ENCODE measurements at places on chromosomes 2 and 18.

GRCh38 chr18:8685141-8685913, 20.0 kb upstream of the MTCL1 start:
- no peak overlapping the region for H3K4me3 ChIP-seq
- peaks cover 2% of the 10 kb centered on the region for H3K27me3 ChIP-seq
- no peak for DNase-seq
- peaks cover 10% of the 10 kb centered on the region for H3K4me1 ChIP-seq

- no peaks in the 10 kb centered on the region for H3K27me3 ChIP-seq
- no peak overlapping the region for H3K4me3 ChIP-seq
- DNase-seq = no peak
- H3K4me1 ChIP-seq = no peaks in the 10 kb centered on the region
- no peaks in the 10 kb centered on the region for H3K36me3 ChIP-seq
Observed at GRCh38 chr18:1503847-1504246, 599.2 kb downstream of the ADCYAP1 start.

GRCh38 chr2:201536046-201536445, 84.5 kb downstream of the STRADB start:
- no peaks in the 10 kb centered on the region for H3K27me3 ChIP-seq
- no peak overlapping the region for H3K4me3 ChIP-seq
- H3K27ac ChIP-seq = no peak overlapping the region
- H3K36me3 ChIP-seq = no peaks in the 10 kb centered on the region
- DNase-seq = no peak

DNA sequence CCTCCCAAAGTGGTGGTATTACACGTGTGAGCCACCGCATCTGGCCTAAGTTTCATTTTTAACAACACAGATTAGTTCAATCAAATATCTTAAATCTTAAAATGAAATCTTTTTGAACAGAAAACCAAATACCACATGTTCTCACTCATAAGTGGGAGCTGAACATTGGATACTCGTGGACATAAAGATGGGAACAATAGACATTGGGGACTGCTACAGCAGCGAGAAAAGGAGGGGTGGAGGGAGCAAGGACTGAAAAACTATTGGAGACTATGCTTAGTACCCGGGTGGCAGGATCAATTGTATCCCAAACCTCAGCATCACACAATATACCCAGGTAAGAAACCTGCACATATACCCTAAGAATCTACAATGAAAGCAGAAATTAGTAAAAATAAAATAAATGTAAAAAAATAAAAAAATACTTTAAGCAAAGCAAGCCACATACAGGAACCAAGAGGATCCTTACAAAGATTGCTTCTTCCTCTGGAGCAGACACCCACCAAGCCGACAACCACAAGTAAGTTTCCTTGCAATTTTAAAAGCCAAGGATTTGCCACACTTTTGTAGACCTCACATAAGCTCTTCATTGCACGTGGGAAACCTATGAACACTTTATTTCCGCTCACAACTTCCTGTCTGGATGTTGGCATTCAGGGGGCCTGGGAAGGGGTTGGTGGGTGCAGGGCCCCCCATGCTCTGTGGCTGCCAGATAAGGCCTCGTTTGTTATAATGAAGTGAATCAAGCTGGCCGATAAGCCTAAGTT, 147.9 kb downstream of the MYCN start:
- no peak overlapping the region for H3K27ac ChIP-seq
- no peak overlapping the region for H3K4me3 ChIP-seq
- no peaks in the 10 kb centered on the region for H3K36me3 ChIP-seq
- peaks cover 22% of the 10 kb centered on the region for H3K4me1 ChIP-seq

DNA sequence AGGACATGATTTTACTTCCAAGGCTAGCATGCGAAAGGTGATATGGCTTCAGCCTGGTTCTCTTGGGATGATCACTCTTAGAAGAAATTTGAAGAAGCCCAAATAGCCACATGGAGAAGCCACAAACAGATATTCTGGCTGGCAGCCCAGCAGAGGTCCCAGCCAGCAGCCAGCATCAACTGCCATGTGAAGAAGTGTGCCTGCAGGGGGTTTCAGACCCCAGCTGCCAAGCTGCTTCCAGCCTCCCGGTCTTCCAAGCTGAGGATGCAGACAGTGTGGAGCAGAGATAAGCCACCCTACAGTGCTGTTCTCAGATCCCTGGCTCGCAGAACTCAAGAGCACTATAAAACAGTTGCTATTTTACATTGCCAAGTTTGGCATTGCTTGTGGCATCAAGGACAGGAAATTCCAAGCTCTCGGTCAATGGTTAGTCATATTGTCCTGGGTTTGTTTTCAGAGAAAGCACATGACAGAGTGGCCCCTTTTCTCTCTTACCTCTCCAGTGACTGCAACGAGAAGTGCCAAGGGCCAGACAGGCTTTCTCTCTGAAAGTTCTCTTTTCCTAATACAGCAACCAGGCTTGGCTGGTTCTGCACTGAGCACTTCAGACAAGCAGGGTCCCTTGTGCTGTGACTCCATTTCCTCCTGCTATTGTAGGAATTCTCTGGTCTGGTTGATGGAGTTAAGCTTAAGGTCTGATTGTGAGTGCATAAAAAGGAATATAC, 223.7 kb downstream of the ANKRD30B start:
- H3K4me3 ChIP-seq = no peak overlapping the region
- DNase-seq = no peak
- no peaks in the 10 kb centered on the region for H3K27me3 ChIP-seq
- no peaks in the 10 kb centered on the region for H3K36me3 ChIP-seq
- no peak overlapping the region for H3K27ac ChIP-seq

- no peak overlapping the region for H3K27ac ChIP-seq
- no peaks in the 10 kb centered on the region for H3K4me1 ChIP-seq
- H3K27me3 ChIP-seq = peaks cover 20% of the 10 kb centered on the region
Observed at GRCh38 chr2:238714038-238714528, 133.8 kb upstream of the TWIST2 start.

DNA sequence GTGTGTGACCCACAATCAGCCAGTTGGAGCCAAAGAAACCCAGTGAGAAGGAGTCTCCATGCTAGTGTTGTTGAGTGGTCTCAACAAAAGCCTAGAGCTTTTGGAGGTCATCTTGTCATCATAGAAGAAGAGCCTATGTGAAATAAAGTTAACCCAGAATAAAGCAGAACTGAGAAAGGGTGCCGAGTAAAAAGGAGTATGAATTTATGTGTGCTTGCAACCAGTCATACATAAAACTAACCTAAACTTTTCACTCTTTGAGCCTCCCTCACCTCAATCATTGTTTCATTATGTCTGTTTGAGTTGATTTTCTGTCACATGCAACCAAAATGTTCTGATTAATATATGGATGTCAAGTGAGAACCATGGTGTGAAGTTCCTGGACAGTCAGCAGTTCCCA, 599.3 kb upstream of the ZEB2 start:
- no peak for DNase-seq
- H3K4me1 ChIP-seq = peaks cover 4% of the 10 kb centered on the region
- H3K27ac ChIP-seq = no peak overlapping the region
- no peaks in the 10 kb centered on the region for H3K27me3 ChIP-seq
- H3K36me3 ChIP-seq = no peaks in the 10 kb centered on the region

GRCh38 chr18:63155910-63156773, 163.4 kb downstream of the BCL2 start:
- DNase-seq = no peak
- no peaks in the 10 kb centered on the region for H3K27me3 ChIP-seq
- H3K4me3 ChIP-seq = no peak overlapping the region
- H3K36me3 ChIP-seq = peaks cover 9% of the 10 kb centered on the region
- H3K4me1 ChIP-seq = peaks cover 24% of the 10 kb centered on the region
- no peak overlapping the region for H3K27ac ChIP-seq

DNA sequence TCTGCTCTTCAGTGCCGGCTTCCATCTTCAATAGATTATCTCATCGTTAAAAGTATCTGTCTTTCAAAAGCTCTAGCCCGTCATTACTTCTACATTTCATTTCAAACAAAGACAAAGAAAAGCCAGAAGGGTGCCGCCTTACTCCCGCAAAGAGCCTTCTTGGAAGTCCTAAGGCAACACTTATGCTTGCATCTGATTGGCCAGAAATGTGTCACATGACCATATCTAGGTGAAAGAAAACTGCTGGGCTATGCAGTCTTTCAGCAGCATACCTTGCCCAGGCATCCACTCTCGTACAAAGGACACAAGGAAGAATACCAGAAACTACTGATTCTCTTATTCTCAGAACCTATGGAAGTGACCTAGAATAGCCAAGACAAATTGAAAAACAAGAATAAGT, 217.1 kb upstream of the SLC35G4 start:
- H3K36me3 ChIP-seq = no peaks in the 10 kb centered on the region
- peak overlapping the region; percentile 40 for H3K4me3 ChIP-seq
- no peak for DNase-seq
- H3K4me1 ChIP-seq = peaks cover 6% of the 10 kb centered on the region
- peak overlapping the region; percentile 2 for H3K27ac ChIP-seq

DNA sequence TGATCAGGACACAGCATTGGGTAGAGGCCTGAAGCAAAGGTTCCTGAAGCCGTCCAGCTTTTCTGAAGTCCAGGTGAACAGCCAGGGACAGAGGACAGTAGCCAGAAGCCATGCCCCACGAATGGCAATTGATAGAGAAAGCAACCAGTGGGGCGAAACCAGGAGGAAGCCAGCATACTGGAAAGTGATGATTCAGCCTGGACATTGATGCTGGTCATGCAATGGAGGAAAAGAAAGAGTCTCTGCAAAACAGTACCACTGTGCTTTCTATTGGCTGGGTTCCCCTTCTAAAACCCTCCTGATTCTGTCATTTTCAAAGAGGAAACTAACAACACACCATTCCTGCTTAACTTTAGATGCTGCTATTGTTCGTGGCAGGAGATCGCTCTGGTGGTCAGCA, 221.4 kb upstream of the EPAS1 start:
- DNase-seq = no peak
- H3K4me1 ChIP-seq = peaks cover 6% of the 10 kb centered on the region
- H3K36me3 ChIP-seq = peaks cover 3% of the 10 kb centered on the region

DNA sequence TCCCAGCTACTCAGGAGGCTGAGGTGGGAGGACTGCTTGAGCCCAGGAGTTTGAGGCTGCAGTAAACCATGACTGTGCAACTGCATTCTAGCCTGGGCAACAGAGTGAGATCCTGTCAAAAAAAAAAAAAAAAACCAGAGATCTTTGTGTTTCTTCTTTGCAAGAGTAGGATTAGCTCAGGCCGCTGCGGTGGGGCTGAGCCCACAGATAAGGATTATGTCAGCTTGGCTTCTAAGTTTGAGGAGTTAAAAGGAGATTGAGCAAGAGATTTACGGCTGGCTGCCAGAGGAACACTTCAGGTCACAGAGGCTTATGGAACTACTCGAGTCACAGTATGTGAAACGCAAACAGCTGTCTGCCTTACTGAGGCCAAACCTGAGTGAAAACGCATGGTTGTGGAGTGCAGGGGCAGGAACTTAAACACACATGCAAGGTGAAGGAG, 146.7 kb upstream of the L3MBTL4 start:
- H3K27ac ChIP-seq = peak overlapping the region; percentile 54
- no peak for DNase-seq
- H3K27me3 ChIP-seq = peaks cover 3% of the 10 kb centered on the region
- H3K4me3 ChIP-seq = peak overlapping the region; percentile 8
- peaks cover 57% of the 10 kb centered on the region for H3K4me1 ChIP-seq

GRCh38 chr18:27901424-27902226, 275.3 kb downstream of the CDH2 start:
- H3K4me3 ChIP-seq = no peak overlapping the region
- DNase-seq = no peak
- no peaks in the 10 kb centered on the region for H3K27me3 ChIP-seq
- no peak overlapping the region for H3K27ac ChIP-seq
- peaks cover 6% of the 10 kb centered on the region for H3K4me1 ChIP-seq
- H3K36me3 ChIP-seq = peaks cover under 1% of the 10 kb centered on the region

- DNase-seq = no peak
- H3K27ac ChIP-seq = no peak overlapping the region
- H3K27me3 ChIP-seq = peaks cover 3% of the 10 kb centered on the region
- H3K4me1 ChIP-seq = no peaks in the 10 kb centered on the region
- H3K4me3 ChIP-seq = no peak overlapping the region
- H3K36me3 ChIP-seq = no peaks in the 10 kb centered on the region
Observed at GRCh38 chr18:73136134-73136533, 268.3 kb upstream of the NETO1 start.

DNA sequence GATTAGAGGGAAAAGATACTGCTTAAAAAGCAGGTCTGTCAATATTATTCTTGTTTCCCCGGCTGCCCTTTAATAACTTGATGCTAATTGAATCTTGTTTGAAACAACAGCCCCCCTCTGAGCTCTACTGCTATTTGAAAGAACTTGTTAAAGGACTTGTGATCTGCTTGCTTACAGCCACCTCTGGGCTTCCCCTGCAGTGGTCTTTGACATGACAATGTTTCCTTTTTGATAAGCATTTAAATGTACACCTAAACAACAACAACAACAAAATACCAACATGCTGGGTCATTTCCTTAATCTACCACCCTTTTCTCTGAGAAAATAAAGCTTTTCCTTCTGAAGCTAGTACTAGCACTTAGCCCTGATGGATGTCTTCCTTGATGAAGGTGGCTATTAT, 3.9 kb downstream of the HOXD1 start:
- H3K4me1 ChIP-seq = peaks cover 8% of the 10 kb centered on the region
- H3K36me3 ChIP-seq = no peaks in the 10 kb centered on the region
- no peak overlapping the region for H3K4me3 ChIP-seq
- DNase-seq = no peak

GRCh38 chr2:118496870-118497611, 350.4 kb downstream of the EN1 start:
- peaks cover 43% of the 10 kb centered on the region for H3K27me3 ChIP-seq
- H3K4me3 ChIP-seq = no peak overlapping the region
- H3K4me1 ChIP-seq = no peaks in the 10 kb centered on the region
- H3K27ac ChIP-seq = no peak overlapping the region
- DNase-seq = no peak
- H3K36me3 ChIP-seq = no peaks in the 10 kb centered on the region

- peaks cover 12% of the 10 kb centered on the region for H3K36me3 ChIP-seq
- DNase-seq = no peak
- no peaks in the 10 kb centered on the region for H3K4me1 ChIP-seq
- no peak overlapping the region for H3K4me3 ChIP-seq
- H3K27ac ChIP-seq = no peak overlapping the region
- H3K27me3 ChIP-seq = no peaks in the 10 kb centered on the region
Observed at GRCh38 chr2:55865096-55865835, 58.3 kb downstream of the EFEMP1 start.
